ENCODE measurements at places on chromosomes 5 and 9.

DNA sequence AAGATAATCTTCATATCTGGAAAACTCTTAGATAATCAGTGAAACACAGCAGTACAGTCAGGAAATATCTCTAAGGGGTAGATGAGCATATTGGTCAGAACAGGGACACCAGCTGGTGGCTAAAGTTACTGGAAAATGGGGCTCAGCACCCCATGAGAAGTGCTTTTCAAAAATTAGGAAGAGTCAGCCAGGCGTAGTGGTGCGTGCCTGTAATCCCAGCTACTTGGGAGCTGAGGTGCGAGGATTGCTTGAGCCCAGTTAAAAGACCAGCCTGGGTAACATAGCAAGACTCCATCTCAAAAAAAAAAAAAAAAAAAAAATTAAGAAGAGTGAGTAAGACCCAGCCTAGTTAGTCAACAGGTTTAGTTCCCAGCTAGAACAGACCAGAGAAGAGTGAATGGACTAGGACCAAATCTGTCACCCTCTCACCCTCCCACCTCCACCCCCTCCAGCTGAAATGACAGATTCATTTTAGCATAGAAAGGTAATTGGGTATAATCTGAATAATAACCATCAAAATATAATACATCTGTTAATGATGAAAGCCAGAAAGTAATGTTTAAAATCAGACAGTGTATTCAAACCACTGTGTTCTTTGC is 120.9 kb downstream of the CDC42SE2 start:
- DNase-seq: no peak

DNA sequence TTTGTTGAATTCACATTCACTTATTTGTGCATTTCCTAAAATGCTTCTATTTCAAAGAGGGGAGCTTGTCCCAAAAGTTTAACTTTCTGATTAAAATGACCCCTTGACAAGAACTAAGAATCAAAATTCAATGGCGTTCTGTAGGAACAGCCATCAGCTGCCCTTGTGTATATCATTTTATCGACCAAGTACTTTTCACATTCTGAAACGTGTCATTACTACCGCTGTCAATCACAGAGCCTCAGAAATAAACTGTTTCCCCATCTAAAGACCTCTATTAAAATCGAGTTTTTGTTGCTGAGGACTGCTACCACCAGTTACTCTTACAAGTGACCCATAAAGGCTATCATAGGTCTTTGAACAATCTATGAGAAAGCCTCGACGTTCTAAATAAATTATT is 1.6 kb upstream of the FOXD1 start:
- DNase-seq: no peak

DNA sequence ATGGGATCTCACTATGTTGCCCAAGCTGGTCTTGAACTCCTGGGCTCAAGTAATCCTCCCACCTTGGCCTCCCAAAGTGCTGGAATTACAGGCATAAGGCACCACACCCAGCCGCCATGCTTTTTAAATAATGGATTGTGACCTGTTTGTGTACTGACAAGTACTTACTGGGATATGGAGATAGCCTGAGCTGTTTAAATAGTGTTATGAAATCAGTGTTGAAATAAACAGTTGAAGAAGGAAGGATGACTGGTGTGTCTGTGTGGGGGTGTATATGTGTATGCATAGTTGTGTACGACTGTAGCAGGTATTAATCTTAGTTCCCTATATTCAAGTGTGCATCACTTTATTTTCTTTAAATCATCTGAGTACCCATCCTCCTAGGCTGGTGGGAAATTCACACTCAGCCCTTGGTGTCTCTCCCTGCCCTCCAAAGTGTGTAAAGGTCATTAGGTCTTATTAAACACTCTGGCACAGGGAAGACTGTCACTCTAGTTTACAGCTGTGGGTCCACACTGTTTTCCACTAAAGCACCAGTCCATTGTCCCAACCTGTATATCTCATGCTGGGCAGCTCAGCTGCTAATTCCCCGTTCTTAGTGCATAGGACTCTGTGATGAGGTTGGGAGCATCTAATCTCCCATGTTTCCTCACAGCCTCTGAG is 91.0 kb downstream of the SNX18 start:
- no peak for DNase-seq

DNA sequence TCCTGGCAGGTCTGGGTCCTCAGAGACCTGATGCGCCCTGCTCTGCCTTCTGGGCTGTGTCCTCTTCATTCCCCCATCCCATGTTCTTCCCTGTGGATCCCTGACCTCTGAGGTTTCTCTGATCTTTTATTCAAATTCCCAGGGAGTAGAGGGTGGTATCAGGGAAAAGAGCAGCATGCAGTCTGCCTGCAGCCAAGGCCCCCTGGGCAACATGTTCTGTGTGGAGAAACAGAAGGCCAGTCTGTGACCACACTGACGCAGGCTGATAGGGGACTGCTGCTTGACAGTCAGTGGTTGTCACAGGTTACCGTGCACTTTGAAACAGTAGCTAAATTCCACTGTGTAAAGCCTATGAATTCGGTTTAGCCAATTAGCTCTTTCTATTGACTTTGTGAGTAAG is 156.6 kb upstream of the IRX2 start:
- no peak for DNase-seq

DNA sequence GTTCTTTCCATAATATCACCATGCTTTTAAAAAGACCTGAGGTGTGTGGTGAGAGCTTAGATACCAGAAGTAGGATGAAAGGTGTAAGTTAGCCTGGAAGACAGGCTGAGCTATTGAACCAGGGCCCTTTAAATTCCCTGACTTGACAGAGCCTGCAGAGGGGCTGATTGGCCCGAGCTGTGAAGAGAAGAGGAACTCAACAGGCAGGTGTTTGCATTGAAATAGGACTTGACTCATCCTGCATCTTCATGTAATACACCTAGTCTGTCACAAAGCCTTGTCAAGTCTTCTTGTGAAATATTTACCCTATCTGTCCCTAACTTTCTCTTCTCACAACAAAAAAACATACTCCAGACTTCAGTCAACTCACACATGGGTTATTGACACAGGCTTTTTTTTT is 16.6 kb upstream of the ANP32B start:
- no peak for DNase-seq

GRCh38 chr5:14545308-14545707 is 36.3 kb upstream of the OTULINL start:
- DNase-seq: no peak

- DNase-seq: no peak
Observed at GRCh38 chr9:72982146-72982799, 29.4 kb upstream of the ALDH1A1 start.

DNA sequence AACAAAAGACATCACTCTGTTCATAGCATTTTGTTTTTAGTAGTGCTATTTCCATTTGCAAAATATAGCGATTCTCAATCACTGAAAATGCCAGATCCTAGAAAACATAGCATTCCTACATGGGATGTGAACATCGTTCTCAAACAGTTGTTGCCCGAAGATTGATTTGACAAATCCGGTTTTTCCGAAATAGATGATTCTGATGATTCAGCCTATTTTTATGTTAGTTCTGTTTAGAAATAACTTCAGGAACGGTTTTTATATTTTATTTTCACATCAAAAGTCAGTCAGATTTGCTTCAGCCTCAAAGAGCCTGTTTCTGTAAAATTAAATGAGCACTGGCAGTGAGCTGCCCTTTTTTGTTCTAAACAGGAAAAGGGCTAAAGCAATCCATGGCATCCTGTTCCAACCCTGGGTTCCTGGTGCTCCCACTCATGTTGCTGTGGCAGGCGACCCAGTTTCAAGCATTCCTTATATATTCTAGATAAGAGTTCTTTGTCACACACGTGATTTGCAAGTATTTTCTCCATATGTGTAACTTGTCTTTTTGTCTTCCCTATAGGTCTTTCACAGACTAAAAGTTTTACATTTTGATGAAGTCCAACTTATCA is 14.2 kb upstream of the PSIP1 start:
- no peak for DNase-seq

GRCh38 chr9:123062351-123063176 is 29.1 kb downstream of the GPR21 start:
- no peak for DNase-seq

DNA sequence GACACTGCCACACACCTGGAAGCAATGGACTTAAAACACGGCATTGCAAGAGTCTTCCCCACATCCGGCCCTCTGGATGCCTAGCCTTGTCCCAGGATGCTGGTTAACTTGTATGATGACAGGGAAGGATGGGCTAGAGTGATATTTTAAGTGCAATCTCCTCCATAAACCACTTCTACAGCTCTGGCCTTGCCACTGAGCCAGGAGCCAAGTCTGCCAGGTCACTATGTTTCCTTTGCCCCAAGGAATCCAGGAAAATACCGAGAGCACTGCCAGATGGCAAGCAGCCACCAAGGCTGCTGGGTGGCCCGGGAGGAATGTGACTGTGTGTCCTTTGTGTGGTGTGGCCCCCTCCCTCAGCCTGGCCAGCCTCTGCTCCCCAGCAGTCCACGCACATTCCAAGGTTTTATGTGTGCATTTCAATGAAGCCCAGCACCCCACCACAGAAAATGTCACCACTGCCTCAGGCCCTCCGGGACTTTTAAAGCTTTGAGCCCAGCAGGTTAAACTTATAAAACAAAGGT is 106.0 kb downstream of the FRMD3 start:
- no peak for DNase-seq

DNA sequence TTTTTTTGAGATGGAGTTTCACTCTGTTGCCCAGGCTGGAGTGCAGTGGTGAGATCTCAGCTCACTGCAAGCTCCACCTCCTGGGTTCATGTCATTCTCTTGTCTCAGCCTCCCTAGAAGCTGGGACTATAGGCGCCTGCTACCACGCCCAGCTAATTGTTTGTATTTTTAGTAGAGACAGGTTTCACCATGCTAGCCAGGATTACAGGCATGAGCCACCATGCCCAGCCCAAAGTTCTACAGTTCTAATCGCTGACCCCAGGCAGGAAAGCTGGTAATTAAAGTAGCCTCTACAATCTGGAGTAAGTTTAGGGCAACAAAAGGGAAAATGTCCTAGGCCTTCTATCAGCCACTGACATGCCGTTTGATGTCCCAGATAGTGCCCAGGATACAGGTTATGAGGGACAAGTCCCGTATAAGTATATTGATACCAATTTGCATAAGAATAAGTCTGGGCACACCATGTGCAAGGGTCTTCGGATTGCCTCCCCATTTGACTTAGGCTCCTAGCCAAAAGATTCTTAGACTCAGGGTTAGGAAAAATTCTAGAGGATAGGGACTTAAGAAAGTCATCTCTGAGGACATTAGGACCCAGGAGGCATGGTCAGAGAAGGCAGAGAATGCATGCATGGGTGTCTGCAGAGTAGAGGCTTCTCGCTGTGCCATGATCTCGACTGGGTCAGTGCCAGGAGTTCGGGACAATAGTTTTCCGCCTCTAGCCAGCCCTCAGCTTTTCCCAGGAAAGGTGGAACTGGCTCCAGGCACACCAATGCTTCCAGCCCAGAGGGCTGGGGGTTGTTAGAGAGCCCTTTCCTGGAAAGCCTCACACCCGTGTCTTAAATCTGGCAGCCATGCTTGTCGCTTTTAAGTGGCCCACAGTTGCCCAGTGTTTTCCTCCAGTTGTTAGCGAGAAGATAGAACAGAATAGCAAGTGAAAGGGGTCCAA is 1111.1 kb downstream of the TAF11L14 start:
- DNase-seq: no peak

DNA sequence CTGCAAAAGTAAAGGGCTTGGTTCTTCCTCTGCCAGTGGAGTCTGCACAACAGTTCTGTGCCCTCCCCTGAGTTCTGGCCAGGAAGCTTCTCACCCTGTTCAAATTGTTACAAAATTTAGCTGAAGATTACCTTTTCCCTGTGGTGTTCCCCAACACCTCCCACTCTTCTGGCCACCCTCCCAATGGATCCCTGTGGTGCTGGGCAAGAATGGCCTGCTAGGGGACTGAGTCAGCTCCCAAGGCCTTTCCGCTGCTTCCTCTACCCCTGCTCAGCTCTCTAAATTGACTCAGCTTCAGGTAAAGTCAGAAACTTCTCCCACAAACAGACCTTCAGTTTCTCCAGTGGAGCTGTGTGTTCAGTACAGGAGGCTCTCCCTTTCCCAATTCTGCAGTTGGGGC is 186.0 kb downstream of the NR2F1-AS1 start:
- no peak for DNase-seq

- DNase-seq: no peak
Observed at GRCh38 chr9:111003182-111003581, 35.1 kb downstream of the LPAR1 start.
